B cell (primary cell): ENCODE measurements at places on chromosomes 7 and 10. TPM values are rescaled to one million over a fixed set of nuclear protein-coding genes. Genes with fewer than 3 reads are reported as not detected.

DNA sequence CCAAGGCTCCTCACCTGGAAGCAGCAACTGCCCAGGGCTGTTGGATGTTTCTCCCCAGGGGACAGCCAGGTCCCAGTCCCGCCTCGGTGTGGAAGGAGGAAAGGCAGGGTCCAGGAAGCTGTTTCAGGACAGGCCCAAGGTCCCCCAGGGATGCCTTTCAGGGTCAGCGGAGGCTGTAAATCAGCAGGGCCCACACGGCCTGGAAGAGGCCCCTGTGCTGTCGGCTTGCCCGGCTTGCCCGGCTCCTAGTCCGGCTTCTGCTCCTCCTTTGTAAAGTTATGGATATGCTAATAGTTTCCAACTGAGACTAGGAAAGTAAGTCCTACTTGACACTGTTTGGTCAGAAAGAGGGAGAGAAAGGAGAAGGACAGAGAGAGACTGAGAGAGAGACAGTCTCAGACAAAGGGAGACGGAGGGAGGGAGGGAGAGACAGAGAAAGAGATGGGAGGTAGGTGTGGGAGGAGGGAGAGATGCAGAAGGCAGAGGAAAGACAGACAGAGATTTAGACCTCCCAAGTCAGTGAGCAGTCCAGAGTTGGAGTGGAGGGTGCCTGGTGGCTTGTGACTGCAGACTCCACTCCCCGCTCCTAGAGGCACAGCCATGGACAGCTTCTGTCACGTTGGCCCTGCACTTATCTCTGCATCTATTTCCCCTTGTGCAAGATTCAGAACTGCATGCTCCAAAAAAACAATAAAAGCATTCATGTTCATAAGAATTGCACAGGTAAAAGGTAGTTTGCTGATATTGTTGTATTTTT lies 10.5 kb downstream of the IKZF1 start:
- peak overlapping the region; percentile 48 for H3K27ac ChIP-seq
- no peaks in the 10 kb centered on the region for H3K27me3 ChIP-seq

Gene LRRC61
- 12.8 and 15.5 TPM in 2 replicates for total RNA-seq

Gene CRYGN
- total RNA-seq, result not detected in 2 replicates

DNA sequence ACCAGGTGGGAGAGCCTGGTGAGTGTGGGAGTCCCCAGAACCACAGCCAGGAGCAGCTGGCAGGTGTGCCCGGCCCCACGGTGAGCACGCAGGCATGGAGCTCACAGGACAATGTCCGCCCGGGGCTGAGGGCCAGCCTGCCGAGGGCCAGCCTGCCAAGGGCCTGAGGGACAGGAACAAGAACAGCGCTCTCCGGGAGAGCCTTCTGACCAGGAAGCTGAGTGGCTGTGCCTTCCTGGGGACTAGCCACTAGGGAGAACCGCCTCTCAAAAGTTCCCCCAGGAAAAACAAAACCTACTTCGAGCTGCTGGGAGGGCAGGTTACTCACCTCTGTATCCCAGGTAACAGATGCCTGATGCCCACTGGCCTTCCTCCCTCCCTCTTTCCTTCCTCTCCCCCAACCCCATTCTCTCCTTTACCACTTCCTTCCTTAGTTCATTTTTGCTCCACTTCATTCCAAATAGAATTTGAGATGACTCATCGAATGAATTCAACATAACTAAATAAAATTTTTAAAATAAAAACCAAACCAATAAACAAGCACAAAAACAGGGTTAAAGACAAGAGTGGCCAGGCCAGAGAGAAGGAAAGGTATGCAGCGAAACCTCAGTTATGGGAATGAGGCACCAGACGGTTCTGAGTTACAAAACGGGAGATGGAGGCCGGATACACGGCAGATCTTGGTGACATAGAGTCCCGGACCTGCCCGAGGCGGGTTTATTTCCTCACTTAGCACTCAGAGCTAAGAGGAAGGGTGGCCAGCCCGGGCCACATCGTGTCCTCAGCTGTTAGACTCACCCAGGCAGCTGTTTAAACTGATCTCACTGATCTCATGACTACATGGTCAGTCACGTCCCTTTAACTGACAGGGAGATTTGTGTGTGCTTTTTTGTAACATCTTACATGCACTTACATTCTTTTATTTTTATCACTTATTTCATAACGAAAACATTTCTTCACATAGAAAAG lies 128.5 kb downstream of the TNS3 start:
- no peak for DNase-seq
- H3K4me1 ChIP-seq, result peaks cover 2% of the 10 kb centered on the region
- H3K36me3 ChIP-seq, result peaks cover 3% of the 10 kb centered on the region
- H3K4me3 ChIP-seq, result no peak overlapping the region
- H3K27ac ChIP-seq, result no peak overlapping the region

DNA sequence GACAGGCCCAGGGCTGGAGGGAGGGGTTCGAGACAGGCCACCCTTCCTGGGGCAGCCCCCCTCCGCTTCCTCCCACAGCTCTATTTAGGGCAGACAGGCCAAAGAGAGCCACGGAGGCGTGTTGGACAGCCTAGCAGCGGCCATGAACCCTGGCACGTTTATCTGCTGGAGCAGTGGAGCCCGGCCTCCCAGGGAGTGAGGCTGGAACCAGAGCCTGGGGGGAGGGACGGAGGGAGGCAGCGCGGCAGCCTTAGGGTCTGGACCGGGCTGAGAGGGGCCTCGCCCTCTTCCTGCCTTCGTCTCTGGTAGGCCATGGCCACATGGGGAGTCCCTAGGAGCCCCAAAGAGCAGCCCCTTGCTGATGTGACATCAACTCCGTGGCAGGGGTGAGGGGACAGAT lies 17.1 kb downstream of the UNCX start:
- no peaks in the 10 kb centered on the region for H3K36me3 ChIP-seq
- H3K4me3 ChIP-seq, result no peak overlapping the region
- H3K27ac ChIP-seq, result no peak overlapping the region
- no peak for DNase-seq

DNA sequence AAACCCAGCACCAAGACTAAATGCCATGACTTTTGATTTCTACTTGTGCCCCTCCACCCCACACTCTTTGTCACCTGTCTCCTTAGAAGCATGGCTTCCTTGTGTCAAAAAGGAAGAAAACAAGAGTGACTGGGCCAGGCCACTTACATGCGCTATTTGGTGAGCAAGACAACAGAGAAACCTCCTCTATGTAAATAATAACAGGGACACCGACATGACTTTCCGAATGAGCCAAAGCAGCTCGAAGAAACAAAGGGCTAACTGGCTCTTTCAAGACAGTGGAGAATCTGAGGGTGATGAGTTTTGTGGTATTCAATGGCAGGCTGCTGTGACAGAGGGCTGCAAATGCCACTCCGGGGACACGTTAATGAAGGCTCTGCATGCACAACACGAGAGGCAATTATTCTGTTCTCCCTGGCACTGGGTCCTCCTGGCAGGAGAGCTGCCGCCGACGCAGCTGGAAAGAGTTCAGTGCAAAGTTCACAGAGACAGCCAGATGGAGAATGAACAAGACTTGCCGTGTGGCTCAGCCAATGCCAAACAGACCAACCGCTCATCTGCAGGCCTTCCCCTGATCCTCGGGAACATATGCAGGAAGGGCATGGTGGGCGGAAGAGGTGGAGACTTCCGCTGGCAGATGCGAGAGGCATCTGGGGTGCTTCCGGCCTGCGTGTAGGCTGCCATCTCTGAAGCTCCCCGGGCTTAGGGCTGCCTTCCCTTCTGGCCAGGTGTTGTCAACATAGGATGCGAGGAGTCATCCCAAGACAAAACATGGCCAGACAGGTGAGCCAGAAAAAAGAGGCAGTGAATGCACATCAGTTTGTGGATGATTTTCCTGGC lies 59.1 kb upstream of the SMNDC1 start:
- no peaks in the 10 kb centered on the region for H3K27me3 ChIP-seq
- H3K4me1 ChIP-seq, result peaks cover 8% of the 10 kb centered on the region
- no peak overlapping the region for H3K27ac ChIP-seq
- no peaks in the 10 kb centered on the region for H3K36me3 ChIP-seq
- H3K4me3 ChIP-seq, result no peak overlapping the region

Gene CCDC172
- total RNA-seq, result not detected in 2 replicates

Gene SHOC2
- total RNA-seq, result 116 and 130 TPM in 2 replicates

DNA sequence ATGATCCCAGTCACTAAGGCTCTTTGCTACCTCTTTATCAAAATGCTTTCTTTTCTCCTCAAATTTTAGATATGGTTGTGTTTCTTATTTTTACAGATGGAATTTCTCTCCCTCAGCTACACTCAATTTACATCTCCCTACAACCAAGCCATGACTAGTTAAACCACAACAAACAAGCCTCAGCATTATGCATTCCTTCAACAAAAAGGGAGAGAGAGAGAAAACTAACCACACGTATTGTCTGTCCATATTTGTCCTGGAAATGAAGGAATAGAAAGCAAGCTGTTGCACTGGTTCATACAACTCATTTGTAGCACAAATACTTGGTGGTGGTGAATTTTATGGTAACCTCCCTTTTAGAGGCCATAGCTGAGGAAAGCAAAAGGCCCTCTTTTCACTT lies 286.4 kb downstream of the AHR start:
- DNase-seq, result no peak
- H3K27ac ChIP-seq, result no peak overlapping the region
- no peaks in the 10 kb centered on the region for H3K36me3 ChIP-seq
- no peaks in the 10 kb centered on the region for H3K27me3 ChIP-seq
- H3K4me3 ChIP-seq, result no peak overlapping the region

DNA sequence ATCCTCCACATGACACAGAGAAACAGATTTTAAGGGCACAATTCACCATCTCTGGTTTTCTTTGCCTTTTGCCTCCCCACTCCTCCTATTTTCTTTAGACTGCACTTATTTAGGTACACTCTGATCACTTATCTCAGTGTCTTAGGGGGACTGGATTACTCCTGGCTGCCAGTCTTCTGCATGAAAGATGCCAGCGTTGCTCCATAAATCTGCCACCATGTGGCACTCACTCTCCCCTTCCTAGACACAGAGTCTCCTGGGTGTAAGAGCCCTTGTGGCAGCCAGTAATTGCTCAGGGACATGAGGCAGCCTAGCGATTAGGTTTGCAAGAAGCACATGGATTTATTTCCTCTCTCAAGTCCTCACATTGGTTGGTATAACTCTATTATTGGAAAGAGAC lies 34.5 kb upstream of the RBM20 start:
- no peak overlapping the region for H3K27ac ChIP-seq
- DNase-seq, result no peak
- H3K4me3 ChIP-seq, result no peak overlapping the region
- H3K4me1 ChIP-seq, result peaks cover 6% of the 10 kb centered on the region
- H3K36me3 ChIP-seq, result no peaks in the 10 kb centered on the region

- no peaks in the 10 kb centered on the region for H3K4me1 ChIP-seq
- no peak overlapping the region for H3K27ac ChIP-seq
- H3K36me3 ChIP-seq, result no peaks in the 10 kb centered on the region
- no peaks in the 10 kb centered on the region for H3K27me3 ChIP-seq
- no peak for DNase-seq
Observed at GRCh38 chr7:69047151-69047754, 551.0 kb upstream of the AUTS2 start.

Gene CBLL1
- total RNA-seq, result 49.9 and 57.2 TPM in 2 replicates

- no peaks in the 10 kb centered on the region for H3K4me1 ChIP-seq
- no peak overlapping the region for H3K4me3 ChIP-seq
- no peak overlapping the region for H3K27ac ChIP-seq
- DNase-seq, result no peak
- H3K36me3 ChIP-seq, result no peaks in the 10 kb centered on the region
Observed at GRCh38 chr7:14900051-14900450, 2.5 kb downstream of the DGKB start.

GRCh38 chr7:142806022-142806356 lies 35.2 kb downstream of the PRSS2 start:
- peaks cover 3% of the 10 kb centered on the region for H3K36me3 ChIP-seq
- H3K27ac ChIP-seq, result peak overlapping the region; percentile 99
- no peak for DNase-seq

Gene INSIG1
- total RNA-seq, result 52.9 and 56.2 TPM in 2 replicates

DNA sequence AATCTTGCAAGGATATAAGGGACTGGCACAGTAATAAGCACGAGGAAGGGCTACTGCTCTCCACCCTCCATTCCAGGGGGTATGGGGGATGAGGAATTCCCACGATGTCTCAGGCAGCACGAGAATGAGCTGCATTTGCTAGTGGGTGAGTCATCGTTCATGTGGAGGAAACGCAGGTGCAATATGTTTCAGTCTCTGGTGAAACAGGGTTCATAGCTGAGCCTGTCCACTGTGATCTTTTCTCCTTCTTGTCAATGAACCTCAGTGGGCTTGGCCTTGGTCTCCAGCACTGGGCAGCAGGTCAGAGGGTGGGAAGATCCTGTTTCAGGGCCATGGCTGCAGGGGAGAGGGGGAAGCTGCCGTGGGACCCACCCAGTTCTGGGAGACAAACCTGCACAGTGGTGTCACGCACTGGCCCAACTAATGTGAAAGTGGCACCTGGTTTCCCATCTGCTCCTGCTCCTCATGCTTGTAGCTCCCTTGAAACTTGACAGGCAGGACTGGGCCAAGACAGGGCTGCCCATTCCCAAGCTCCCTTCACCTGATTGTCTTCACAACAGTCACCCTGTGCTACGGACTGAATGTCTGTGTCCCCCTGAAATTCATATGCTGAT lies 181.9 kb downstream of the USP6NL start:
- no peak overlapping the region for H3K4me3 ChIP-seq
- no peak for DNase-seq
- no peak overlapping the region for H3K27ac ChIP-seq
- no peaks in the 10 kb centered on the region for H3K4me1 ChIP-seq
- H3K36me3 ChIP-seq, result no peaks in the 10 kb centered on the region

Gene TES
- total RNA-seq, result 62.5 and 62.7 TPM in 2 replicates

DNA sequence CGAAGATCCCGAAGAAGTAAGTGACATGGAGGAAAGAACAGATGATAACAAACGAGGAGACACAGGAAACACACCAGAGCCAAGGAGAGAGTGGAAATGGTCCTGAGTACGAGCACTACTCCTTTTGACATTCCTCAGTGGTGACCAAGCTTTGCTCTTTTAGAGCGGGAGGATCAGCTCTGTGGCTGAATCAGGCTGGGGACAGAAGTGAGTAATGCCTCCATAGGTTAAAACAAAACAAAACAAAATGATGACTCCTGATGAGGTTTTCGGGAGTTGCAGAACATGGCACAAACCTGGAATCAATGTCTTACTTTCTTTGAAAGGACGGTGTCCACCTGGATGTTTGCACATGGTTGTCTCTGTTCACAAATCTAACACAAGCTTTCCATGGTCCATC lies 30.3 kb upstream of the TCF7L2 start:
- no peaks in the 10 kb centered on the region for H3K4me1 ChIP-seq
- H3K36me3 ChIP-seq, result no peaks in the 10 kb centered on the region
- no peak for DNase-seq
- no peaks in the 10 kb centered on the region for H3K27me3 ChIP-seq

GRCh38 chr7:80380957-80381356 lies 130.9 kb downstream of the GNAT3 start:
- no peak overlapping the region for H3K4me3 ChIP-seq
- no peak for DNase-seq
- no peak overlapping the region for H3K27ac ChIP-seq
- H3K27me3 ChIP-seq, result no peaks in the 10 kb centered on the region

- no peak overlapping the region for H3K4me3 ChIP-seq
- H3K36me3 ChIP-seq, result no peaks in the 10 kb centered on the region
- no peaks in the 10 kb centered on the region for H3K27me3 ChIP-seq
- no peak overlapping the region for H3K27ac ChIP-seq
- H3K4me1 ChIP-seq, result no peaks in the 10 kb centered on the region
Observed at GRCh38 chr7:45469103-45469502, 105.1 kb upstream of the ADCY1 start.
